ENCODE measurements at places on chromosomes 3 and 15.

DNA sequence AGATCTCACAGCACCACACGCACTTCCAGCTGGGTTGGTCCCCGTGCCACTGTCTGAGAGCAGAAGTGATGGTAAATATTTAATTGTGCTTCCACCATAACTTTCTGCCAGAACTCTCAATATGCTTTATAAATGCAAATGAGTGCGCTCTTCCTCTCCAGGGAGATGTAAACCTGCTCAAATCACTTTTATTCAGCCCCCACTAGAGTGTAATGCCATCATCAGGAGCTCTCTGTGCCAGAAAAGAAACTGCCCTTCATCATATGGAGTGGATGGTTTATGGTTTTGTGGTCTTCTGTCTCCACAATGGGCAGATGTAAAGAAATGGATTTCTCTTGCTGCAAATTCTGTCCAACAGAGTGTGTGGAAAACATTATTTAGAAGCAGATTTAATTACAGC, 127.0 kb downstream of the EPHB1 start:
- no peak for DNase-seq

- DNase-seq, result no peak
Observed at GRCh38 chr15:80837006-80837405, 57.8 kb downstream of the CEMIP start.

DNA sequence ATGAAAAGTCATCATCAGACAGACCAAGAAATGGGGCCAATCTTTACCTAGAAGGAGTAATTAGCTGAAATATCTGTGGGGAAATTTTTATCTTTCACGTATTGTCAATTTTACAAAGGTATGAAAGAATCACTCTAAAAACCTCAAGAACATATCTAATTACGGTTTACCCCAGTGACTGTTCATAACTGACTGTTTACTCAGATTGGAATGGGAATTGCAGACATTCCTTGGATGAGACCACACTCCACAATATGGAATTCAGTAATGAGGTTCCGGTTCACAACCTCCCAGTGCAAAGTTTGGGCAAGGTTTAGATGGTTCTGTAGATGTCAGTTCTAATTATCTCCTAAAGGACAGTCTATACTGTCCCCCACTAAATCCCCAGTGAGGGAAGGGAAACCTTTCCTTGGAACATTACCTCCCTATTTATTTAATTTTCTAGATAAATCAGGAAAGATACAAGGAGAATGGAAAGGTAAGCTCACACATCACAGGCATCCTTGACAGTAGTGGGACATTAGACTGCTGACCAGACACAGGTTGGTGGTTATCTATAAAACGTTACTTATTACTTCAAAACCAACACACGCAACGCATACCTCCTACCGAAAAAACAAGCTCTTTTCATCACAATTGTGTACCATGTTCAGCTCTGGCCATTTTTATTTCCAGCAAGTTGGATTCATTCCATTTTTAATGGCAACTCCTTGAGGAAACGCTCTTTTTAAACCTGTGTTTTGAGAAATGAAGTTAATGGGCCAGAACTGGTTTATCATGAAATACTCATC, 129.9 kb downstream of the RORA start:
- DNase-seq, result no peak

- no peak for DNase-seq
Observed at GRCh38 chr3:155102329-155102728, 22.2 kb downstream of the MME start.

- no peak for DNase-seq
Observed at GRCh38 chr3:8856071-8856470, 86.7 kb upstream of the OXTR start.

DNA sequence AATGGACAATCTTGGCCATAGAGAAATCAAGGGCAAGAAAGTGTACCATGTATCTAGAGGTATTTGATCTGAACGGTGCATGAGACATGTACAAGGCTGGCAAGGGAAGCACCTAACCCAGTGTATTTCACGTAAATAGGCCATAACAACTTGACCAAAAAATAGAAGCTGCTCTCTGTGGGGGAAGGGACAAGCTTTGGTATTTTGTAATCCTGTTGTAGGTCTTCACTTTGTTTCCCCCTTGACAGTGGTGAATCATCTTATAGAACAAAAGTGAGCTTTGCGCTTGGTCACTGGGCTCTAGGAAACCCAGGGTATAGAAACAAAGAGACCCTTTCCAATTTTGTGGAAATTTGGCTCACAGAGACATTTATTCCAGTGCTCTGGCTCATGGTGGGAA, 21.0 kb downstream of the LARS2 start:
- no peak for DNase-seq

- DNase-seq, result no peak
Observed at GRCh38 chr3:142915636-142916035, 26.8 kb upstream of the PCOLCE2 start.

DNA sequence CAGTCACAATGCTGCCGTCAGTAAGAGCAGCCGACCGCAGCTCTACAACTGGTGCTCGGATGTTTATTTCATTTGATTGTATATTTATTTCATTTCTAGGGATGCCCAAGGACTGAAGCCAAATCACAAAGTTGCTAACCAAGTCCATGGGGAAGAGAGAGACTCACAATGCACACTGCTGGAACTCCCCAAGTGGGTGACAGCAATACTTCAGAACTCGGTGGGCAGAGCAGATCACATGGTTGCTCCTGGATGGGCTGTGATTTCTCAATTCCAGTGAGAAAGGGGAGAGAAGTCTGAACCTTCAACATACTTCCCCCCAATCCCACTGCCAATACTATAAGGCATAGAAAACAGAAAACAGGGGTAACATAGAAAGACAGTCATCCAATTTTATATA, 265.8 kb upstream of the WNT5A start:
- DNase-seq, result no peak

Measured in H1 (cell line).